ENCODE measurements at places on chromosomes 4 and X.

DNA sequence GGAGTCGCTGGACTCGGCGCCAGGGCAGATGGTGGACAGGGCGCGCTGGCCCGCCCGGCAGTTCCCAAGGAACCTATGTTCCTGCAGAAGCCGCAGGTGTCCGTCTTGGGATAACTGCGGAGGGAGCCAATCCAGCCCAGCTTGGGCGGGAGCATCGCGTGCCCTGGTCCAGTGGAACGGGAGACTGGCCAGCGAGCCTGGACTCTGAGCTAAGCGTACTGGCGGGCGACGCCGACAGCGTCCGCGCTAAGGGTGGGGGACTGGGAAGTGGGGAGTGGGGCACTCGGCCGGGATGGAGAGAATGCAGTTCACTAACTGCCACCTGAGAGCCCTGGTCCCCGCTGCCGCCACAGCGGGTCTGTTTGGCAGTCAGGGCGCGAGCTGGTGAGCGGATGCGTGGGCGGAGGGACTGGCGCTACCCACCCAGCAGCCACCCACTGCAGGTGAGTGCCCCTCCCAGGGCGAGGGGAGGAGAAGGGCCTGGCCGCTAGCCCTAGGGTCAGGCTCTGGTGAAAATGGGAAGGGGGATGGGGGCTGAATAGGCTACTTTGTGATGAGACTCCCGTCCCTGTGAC lies 1.3 kb upstream of the MAMLD1 start:
- H3K4me1 ChIP-seq = peaks cover 16% of the 10 kb centered on the region
- H3K4me3 ChIP-seq = peak overlapping the region; percentile 68
- H3K36me3 ChIP-seq = no peaks in the 10 kb centered on the region
- no peaks in the 10 kb centered on the region for H3K27me3 ChIP-seq
- H3K27ac ChIP-seq = no peak overlapping the region
- DNase-seq = no peak

DNA sequence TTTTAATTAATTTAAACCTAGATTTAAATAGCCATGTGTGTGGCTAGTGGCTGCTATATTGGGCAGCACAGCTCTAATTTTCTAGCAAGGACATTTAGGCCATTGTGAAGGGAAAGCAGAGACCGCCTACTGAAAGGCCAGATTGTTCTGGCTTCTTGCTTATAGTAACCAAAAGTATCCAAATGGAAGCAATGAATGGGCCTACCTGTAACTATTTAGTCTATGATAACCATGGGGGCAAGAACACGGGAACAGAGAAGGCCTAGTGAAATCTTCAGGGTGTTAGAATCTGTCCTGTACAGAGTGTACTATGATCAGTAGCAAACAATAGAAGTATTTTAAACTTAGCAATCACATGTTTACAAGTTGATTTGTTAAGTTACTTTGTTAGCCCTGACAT lies 16.5 kb upstream of the HPRT1 start:
- no peaks in the 10 kb centered on the region for H3K27me3 ChIP-seq
- H3K36me3 ChIP-seq = no peaks in the 10 kb centered on the region
- H3K4me3 ChIP-seq = no peak overlapping the region
- DNase-seq = no peak
- no peaks in the 10 kb centered on the region for H3K4me1 ChIP-seq

GRCh38 chr4:78033861-78034260 lies 23.3 kb upstream of the FRAS1 start:
- H3K27ac ChIP-seq = no peak overlapping the region
- no peaks in the 10 kb centered on the region for H3K4me1 ChIP-seq
- H3K4me3 ChIP-seq = no peak overlapping the region
- no peaks in the 10 kb centered on the region for H3K27me3 ChIP-seq

GRCh38 chr4:45580334-45580733 lies 543.5 kb downstream of the GABRG1 start:
- H3K27ac ChIP-seq = no peak overlapping the region
- H3K4me1 ChIP-seq = no peaks in the 10 kb centered on the region
- no peaks in the 10 kb centered on the region for H3K27me3 ChIP-seq
- H3K36me3 ChIP-seq = no peaks in the 10 kb centered on the region

DNA sequence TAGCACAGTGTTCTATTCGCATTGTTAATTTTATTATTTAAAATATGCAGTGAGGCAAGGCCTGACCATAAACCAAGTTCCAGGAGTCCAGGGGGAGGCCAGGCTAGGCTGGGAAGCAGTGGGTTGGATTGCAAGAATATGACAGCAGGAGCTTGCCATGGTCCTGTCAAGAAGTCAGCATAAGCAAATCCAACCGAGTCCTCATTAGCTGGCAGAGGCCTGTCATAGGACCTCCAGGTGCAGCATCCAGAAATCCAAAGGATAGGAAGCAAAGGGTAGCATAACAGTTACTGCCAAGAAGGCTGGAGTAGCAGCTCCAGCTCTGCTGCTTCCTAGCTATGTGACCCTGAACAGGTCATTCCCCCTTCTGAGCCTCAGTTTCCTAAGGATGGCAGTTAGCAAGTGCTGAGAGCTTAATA lies 13.4 kb downstream of the PJA1 start:
- no peak for DNase-seq
- no peak overlapping the region for H3K4me3 ChIP-seq
- no peaks in the 10 kb centered on the region for H3K27me3 ChIP-seq
- H3K27ac ChIP-seq = no peak overlapping the region
- no peaks in the 10 kb centered on the region for H3K36me3 ChIP-seq
- peaks cover 4% of the 10 kb centered on the region for H3K4me1 ChIP-seq

DNA sequence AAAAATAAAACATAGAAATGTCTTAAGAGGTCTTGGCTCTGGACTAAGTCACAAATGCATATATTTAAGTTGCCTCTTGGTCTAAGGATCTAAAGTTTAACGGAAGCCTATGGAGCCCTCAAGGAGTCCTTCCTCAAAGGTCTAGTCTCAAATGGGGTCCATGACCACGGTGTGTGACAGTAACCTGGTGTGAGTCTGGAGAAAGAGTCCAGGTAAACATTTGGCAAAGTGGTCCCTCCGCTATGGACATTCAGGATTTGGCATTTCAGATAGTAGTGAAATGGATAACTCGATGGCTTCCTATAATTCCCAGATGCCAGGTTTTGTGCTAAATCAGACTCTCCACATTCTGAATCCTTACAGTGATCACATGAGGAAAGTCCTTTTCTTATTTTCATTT lies 44.2 kb downstream of the RHOH start:
- DNase-seq = no peak
- H3K27me3 ChIP-seq = no peaks in the 10 kb centered on the region
- no peaks in the 10 kb centered on the region for H3K4me1 ChIP-seq

DNA sequence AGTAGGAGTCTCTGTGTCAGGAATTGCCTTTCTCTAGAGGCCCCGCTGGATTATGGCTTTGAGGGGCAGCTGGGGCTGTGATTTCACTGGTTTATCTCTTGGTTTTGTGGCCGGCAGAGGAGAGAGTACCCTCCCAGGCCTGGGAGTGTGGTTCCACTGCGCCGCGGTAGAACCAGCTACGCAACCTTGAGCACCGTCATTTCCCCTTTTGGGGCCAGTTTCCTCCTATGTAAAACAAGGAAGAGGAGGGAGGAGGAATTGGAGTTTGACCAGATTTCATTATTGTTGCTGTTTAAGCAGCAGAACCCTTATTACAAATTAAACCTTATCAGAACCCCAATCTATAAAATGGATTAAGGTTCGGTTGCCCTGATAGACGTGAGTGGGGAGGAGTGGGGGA lies 4.4 kb downstream of the SOX3 start:
- peaks cover 11% of the 10 kb centered on the region for H3K4me1 ChIP-seq
- no peak for DNase-seq
- H3K27me3 ChIP-seq = no peaks in the 10 kb centered on the region
- H3K27ac ChIP-seq = no peak overlapping the region
- no peaks in the 10 kb centered on the region for H3K36me3 ChIP-seq

DNA sequence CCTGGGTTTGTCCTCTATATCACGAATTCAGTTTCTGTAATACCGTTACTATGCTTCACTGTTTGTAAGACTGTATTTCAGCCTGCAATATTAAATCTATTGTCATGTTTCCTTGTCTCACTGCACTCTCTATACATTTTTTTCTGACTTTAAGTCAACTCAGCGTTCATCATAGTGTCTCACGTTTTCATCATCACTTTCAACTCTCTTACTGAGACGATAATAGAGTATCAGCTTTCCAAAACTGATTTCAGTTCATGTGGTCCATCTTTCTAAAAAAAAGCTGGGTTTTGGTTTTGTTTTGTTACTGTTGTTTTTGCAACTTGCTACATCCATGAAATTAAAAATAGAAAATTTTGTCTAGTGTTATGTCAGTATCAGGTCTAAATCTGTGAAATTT lies 147.7 kb downstream of the TMEM47 start:
- H3K36me3 ChIP-seq = no peaks in the 10 kb centered on the region
- no peaks in the 10 kb centered on the region for H3K4me1 ChIP-seq

DNA sequence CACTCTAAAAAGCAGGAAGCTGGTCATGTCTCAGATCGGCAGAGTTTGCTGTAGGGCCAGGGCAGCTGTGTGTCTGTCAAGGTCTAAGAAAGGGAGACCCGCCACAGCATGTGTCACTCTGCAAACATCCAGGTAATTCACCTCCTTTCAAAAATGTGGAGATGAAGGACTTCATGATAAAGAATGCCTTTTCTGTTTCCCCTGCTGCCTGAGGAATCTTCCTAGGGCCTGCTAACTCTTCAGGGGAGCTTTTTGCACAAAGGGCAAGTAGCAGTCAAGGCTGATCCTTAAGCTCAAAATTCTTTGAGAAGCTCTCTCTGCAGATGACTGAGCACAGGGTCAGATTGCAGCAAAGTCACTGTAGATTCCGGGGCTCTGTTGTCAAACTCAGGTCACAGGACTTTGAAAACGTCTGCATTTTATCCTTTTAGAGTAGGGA lies 21.1 kb downstream of the RASL11B start:
- no peak for DNase-seq
- no peak overlapping the region for H3K4me3 ChIP-seq
- no peaks in the 10 kb centered on the region for H3K4me1 ChIP-seq
- H3K27me3 ChIP-seq = no peaks in the 10 kb centered on the region
- H3K27ac ChIP-seq = no peak overlapping the region
- H3K36me3 ChIP-seq = peaks cover 2% of the 10 kb centered on the region

DNA sequence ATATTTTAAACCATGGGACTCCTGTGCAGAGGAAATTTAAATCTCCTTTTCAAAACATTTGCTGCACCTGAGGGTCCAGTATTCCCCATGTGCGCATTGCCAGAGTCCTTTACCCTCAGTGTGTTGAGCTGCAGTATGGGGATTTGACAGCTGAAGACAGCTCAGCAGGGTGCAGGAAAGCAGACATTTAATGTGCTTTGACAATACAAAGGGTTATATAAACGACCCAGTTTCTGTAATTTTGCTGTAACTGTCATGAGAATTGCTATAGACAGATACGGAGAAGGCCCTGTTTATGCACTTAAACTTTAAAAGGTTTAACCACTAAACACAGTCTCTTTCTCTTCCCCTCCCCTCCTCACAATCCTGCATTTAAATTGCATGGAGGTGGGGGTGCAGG lies 393.4 kb downstream of the MID1IP1 start:
- no peak overlapping the region for H3K27ac ChIP-seq
- no peak overlapping the region for H3K4me3 ChIP-seq

- no peaks in the 10 kb centered on the region for H3K36me3 ChIP-seq
- peak overlapping the region; percentile 98 for H3K27ac ChIP-seq
- peaks cover 7% of the 10 kb centered on the region for H3K4me1 ChIP-seq
Observed at GRCh38 chrX:53223955-53224859, 800 bp downstream of the KDM5C start.

DNA sequence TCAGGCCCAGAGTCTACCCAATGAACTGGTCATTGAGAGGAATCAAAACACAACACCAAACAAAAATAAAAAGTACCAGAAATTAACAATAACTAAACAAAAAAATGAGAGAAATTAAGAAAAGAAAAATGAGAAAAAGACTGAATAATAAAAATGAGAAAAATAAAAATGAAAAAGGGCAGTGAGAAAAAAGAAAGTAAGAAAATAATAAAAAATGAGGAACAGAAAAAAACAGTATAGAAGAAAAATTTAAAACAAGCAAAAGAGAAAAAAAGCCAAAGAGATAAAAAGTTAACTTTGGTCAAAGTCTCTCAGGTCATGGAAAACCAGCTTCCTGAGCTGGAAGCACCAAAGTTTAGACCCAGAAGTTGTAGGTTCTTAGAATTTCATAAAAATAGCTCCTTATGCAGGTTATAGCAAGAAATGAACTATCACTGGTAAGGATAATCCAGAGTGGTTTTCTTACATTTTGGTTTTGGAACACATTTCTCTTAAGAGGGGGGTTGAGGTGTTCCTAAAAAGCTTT lies 51.0 kb upstream of the WDR17 start:
- H3K36me3 ChIP-seq = no peaks in the 10 kb centered on the region
- no peak overlapping the region for H3K27ac ChIP-seq
- H3K4me1 ChIP-seq = no peaks in the 10 kb centered on the region
- no peak for DNase-seq

- no peaks in the 10 kb centered on the region for H3K27me3 ChIP-seq
- H3K4me3 ChIP-seq = no peak overlapping the region
- H3K27ac ChIP-seq = no peak overlapping the region
- no peaks in the 10 kb centered on the region for H3K36me3 ChIP-seq
- H3K4me1 ChIP-seq = no peaks in the 10 kb centered on the region
Observed at GRCh38 chr4:21733894-21734630, 214.5 kb downstream of the KCNIP4 start.

GRCh38 chr4:46993075-46994006 lies at the start of gene GABRA4:
Gene GABRA4 (minus strand): TSS chr4:46993581. CDS start chr4:46993424, 157 bp downstream.
- H3K4me1 ChIP-seq = peaks cover 8% of the 10 kb centered on the region
- no peak for DNase-seq
- H3K27ac ChIP-seq = no peak within 1 kb of the TSS
- peaks cover 2% of the 10 kb centered on the region for H3K27me3 ChIP-seq
- H3K4me3 ChIP-seq = peak within 1 kb of the TSS; percentile 24

DNA sequence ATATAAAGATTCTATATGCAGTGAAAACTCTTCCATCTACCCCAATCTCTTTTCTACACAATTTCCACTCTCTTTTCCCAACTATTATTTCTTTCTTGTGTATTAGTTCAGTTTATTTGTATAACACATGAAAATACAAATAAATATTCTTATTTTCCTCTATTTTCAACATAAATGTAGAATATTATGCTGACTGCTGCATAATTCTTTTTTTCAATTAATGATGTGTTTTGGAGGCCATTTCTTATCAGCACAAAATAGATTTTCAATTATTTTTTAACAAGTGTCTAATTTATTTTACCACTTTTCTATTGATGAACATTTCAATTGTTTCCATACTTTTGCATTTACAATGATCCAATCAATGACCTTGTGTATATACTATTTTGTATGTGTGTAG lies 557.7 kb upstream of the NR3C2 start:
- H3K27ac ChIP-seq = no peak overlapping the region
- no peaks in the 10 kb centered on the region for H3K27me3 ChIP-seq
- H3K4me3 ChIP-seq = no peak overlapping the region
- DNase-seq = no peak
- H3K36me3 ChIP-seq = no peaks in the 10 kb centered on the region
